Kidney capillary endothelial cell (primary cell): ENCODE measurements at places on chromosomes 11 and 22.

DNA sequence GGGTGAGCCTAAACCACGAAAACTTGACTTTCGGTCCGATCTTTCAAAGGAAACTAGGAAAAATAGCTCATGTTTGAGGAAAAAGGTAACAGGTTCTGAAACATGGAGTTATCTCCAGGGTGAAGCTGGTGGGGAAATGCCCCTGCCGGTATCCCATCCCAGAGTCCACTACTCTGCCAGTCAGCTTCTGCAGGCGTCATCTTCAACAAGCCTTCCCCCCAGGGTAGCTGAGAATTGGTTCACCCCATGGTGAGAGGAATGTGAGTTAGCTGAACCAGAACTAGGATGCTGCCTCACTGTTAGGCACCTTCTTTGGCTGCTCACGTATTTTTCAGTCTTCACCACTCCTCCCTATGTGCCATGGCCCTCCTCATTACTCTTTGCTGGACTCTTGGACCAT, 1.1 kb downstream of the GVQW3 start:
- no peak for DNase-seq

- peak; percentile 26 for DNase-seq
Observed at GRCh38 chr11:95884376-95884775, 39.5 kb downstream of the MTMR2 start.

- DNase-seq: no peak
Observed at GRCh38 chr22:41273128-41273527, 12.9 kb downstream of the RANGAP1 start.

DNA sequence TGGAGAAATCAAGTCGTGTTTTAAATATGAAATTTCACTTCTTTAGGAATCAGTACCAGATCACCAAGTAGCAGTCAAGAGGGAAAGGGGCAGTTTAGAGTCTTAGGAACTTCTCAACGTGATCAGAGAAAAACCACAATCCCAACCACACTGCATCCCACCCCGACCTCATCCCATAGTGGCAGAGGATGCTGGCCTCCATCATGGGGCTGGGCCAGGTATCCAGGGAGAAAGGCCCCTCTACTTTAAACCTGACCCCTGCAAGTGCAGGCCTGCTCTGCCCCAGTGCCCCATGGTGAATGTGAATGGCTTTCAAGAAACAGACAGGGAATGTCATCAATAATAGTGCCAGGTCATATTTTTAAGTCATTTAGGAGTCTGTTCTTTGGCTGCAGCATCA, 12.1 kb downstream of the CHST1 start:
- DNase-seq: no peak

GRCh38 chr11:119533921-119534736, 111.2 kb upstream of the THY1 start:
- DNase-seq: peak; percentile 48

GRCh38 chr22:29883045-29883774, at the start of gene MTMR3:
MTMR3 (plus strand) TSS chr22:29883174; CDS start chr22:29971060, 87,886 bp downstream.
- peak; percentile 74 for DNase-seq

DNA sequence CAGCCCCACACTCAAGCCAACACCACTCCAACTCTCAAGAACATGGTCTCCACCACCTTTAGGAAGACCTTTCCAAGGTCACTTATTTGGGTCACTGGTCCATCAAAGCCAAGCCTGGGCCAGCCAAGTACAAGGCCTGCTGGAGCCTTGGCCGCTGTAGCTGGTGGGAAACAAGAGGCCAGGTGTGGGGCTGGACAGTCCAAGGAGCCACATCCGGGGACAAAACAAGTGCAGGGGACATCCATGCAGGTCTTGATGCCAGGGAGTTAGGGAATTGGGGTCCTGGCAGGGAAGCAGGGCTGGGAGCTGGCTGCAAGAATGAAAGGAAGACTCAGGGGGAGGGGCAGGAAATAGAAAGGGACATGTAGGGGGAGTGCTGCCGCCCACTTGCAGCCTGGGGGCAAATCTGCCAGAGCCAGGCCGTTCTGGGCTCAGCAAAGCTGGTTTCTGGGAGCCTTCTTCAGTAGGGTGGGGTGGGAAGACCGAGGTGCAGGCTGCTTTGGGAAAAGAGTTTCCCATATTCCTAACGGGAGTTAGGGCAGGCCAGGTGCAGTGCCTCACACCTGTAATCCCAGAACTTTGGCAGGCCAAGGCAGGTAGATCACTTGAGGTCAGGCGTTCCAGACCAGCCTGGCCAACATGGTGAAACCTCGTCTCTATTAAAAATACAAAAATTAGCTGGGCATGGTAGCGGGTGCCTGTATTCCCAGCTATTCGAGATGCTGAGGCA, 69.5 kb upstream of the ATXN10 start:
- DNase-seq: no peak

GRCh38 chr22:48832592-48832991, 995.1 kb downstream of the BRD1 start:
- no peak for DNase-seq
